ENCODE measurements at places on chromosomes 3 and 15.

DNA sequence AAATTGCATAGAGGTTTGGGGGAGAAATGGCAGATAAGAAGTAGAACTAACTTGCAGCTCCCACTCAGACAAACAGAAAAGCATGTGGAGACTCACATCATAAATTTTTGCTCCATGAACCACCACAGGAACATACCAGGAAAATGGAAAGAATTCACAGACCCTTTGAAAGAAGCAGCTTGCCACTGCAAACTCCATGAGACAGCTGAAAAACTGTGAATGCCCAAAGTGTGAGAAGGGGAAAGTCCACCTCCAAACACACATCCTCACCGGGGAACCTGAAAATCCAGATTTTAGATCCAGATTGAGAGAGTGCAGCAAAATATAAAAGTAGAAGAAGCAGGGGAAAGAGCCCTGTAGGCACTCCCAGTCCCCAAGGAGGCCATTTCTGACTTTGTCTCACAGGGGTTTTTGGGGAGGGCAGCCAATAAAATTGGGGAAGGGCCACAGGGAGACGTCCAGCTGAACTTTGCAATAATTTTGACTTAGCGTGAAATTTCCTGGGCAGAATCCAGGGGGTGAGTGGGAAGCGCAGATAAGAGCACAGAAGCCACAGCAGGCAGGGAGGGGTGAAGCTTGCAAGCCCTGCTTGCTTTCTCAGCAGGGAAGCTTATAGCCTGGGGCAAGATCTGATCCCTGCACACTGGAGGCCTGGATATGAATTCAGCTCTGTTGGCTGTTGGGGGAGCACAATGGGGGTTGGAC is 183.4 kb upstream of the UBE2E2 start:
- no peak for DNase-seq

GRCh38 chr3:59257506-59257905 is 207.7 kb upstream of the CFAP20DC start:
- no peak for DNase-seq

DNA sequence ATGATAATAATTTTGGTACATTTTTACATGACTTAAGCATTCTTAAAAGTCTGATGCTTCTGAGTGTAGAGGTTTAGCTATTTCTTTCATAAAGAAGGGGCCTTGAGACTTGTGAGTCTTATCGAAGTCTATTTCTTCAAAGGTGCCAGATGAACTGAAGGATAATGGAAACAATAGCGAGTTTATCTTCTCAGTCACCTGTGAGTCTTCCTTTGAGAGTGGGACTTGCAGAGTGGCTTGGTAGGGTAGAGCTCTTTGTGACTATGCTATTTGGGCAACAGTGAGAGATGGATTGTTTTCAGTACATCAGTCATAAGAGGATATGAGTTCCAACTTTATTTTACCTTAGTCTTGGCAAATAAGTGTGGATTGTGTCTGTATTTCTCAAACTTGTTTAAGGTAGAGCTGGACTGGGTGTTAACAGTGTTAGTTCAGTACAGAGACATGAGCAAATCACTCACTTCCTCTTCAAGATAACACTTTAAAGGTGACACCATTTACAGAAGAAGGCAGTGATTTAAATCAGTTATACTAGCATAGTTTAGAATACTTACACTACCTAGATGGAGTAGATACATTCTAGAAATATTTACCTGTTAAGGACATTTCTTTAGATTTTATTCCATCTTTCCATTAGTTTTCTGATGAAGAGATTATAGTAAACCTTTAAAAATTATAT is 3.2 kb downstream of the AKAP13 start:
- DNase-seq, result no peak

DNA sequence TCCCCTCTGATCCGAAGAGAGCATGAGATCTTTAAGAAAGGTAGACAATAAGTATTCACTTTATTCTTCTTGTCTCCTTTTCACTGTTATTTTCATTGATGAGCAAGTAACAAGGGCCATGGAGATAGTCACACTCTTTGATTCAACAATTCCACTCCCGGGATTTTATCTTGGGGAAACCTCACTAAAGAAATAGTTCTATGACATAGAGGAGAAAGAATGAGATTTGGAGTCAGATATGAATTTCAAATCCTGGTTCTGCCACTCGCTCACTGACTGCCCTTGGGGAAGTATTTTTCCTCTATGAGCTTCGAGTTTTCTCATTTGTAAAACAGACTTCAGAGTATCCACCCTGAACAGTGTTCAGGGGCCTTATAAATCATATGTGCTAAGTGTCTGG is 514.6 kb downstream of the NLGN1 start:
- no peak for DNase-seq

DNA sequence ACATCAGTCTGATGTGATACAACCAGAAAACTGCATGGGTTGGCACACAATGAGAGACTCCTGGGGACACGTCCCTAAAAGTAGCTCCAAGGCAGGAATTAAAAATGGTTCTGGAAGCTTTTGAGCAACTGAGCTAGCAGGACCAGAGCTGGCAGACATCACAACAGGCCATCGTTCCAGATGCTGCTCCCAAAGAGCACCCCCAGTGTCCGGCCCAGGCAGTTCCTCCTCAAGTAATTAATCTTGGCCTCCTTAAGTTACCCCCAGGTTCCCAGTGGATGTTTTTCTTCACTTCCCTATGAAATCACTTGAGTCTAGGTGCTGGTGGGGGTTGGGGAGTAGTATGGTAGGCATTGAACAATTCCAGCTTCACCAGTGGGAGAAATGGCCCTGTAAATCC is 711.6 kb downstream of the MECOM start:
- no peak for DNase-seq

DNA sequence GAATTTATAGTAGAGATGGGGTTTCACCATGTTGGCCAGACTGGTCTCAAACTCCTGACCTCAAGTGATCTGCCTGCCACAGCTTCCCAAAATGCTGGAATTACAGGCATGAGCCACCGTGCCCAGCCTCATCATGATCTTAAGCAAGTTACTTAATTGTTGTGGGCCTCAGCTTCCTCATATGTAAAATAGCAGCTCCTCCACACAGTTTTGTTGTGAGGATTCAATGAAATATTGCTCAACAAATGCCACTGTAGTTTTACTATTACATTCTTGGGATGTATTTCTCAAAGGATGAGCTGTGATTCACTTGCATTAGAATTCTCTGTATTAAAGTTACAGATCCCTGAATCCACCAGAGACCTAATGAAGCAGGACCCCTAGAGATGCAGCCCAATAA is 168.8 kb downstream of the ADAMTS9 start:
- DNase-seq, result no peak

All from stimulated activated CD8-positive, alpha-beta memory T cell treated with anti-CD3 and anti-CD28 coated beads, Interleukin-7, amount 100 ng/mL, for 1 hour (primary cell).